ENCODE measurements at places on chromosomes 3 and 15. TPM values are rescaled to one million over a fixed set of nuclear protein-coding genes. Genes with fewer than 3 reads are reported as not detected.

The ABTB1 gene
- 43.5 TPM for total RNA-seq

DNA sequence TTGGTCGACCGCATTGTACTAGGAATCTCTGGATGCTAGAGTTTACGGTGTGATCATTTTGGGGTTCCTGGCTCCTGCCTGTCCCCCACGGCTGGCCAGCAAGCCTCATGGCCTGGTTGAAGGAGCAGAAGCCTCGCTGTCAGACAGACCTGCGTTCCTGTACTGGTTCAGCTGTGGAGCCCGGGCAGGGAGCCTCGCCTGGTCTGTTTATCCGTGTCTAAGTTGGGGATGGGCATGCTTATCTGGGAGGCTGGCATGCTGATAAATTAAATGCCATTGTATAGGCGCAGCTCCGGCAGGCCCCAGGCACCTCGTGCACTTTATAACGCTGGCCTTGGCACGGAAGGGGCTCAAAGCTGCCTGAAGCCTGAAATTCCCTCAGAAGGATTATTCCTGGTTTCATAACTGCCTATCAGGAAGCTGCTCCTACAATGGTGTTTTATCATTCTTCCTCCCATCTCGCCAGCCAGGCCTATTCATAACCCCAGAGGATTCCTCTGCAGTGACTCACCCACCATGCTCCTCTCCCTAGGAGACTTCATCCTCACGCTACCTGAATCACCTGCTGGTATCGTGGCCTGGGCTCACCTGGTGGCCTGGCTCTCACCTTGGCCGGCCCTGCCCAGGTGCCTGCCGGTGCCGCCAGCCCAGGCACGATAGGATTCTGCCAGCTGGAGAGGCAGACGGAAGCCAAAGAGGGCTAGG, 110.9 kb downstream of the ASB7 start:
- no peak overlapping the region for H3K4me3 ChIP-seq
- no peak overlapping the region for H3K27ac ChIP-seq
- H3K4me1 ChIP-seq, result peaks cover 21% of the 10 kb centered on the region
- H3K36me3 ChIP-seq, result no peaks in the 10 kb centered on the region

DNA sequence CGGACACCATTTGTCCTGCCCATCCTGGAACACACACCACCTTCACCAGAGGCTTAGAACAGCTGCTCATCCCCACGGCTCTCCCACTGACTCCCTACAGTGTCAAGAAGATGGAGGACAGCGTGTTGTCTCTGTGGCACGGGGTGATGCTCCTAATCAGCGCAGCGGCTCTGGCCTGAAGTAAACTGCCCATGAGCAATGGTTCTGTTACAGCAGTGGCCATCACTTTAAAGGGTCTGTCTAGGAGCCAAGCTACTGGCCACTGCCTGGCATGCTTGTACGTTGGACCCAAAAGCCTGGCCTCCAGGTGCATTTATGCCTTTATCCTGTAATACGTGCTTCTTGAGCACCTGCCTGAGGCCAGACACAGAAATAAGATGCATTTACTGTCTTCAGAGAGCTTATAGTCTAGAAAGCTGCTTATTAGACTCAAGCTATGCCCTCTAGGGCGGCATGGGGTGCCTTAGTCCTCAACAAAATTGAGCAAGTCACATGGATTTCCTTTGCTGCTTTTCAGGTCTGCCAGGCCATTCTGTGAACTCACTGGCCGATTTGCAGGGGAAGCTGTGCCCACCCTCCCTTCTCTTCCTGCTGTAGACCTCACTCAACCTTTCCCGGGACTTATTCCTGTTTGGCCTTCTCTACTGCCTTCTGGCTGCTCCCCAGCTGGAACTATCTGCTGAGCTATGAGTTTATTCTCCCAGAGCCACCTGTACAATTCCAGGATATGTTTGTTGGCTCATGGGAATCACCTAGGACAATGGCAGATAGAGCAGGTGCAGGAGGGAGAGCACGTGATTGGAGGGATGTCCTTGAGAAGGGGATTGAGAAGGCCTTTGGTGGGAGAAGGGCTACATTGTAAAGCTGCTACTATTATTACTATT, 51.9 kb downstream of the STARD5 start:
- H3K27ac ChIP-seq, result no peak overlapping the region
- DNase-seq, result peak; percentile 70
- H3K27me3 ChIP-seq, result no peaks in the 10 kb centered on the region
- H3K4me1 ChIP-seq, result peaks cover 23% of the 10 kb centered on the region
- peaks cover 10% of the 10 kb centered on the region for H3K36me3 ChIP-seq

GRCh38 chr3:67329358-67329757, 325.1 kb downstream of the SUCLG2 start:
- no peak overlapping the region for H3K27ac ChIP-seq
- no peaks in the 10 kb centered on the region for H3K27me3 ChIP-seq
- no peaks in the 10 kb centered on the region for H3K36me3 ChIP-seq
- no peak overlapping the region for H3K4me3 ChIP-seq
- no peak for DNase-seq

- no peaks in the 10 kb centered on the region for H3K27me3 ChIP-seq
- peaks cover 84% of the 10 kb centered on the region for H3K4me1 ChIP-seq
- no peak for DNase-seq
- H3K36me3 ChIP-seq, result peaks cover 16% of the 10 kb centered on the region
- H3K27ac ChIP-seq, result peak overlapping the region; percentile 88
- no peak overlapping the region for H3K4me3 ChIP-seq
Observed at GRCh38 chr15:85726454-85726853, 68.3 kb downstream of the KLHL25 start.
